ENCODE measurements at places on chromosomes 12 and 14.

DNA sequence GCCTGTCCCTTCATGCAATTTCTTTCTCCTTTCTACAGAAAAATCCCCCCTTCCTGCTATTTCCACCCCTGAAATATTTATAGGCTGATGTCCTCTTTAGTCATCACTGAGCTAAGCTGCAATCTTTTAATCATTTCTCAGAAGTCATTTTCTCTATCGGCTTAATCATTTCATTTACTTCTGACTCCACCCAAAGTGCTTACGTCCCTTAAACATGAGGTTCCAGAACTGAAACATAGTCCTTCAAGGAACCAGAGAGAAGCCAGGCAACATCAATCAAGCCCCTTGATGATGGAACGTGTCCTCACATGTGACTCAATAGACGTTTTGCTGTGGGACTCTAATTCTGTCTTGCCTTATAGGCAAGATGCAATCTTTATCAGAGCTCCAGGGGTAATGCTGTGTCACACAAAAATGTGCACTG is 148.7 kb upstream of the KRR1 start:
- no peak for DNase-seq

GRCh38 chr14:42992930-42993329 is 1386.3 kb downstream of the LRFN5 start:
- DNase-seq = no peak

GRCh38 chr12:99257672-99258071 is 389.9 kb upstream of the GARIN6 start:
- DNase-seq = no peak

- DNase-seq = no peak
These were observed 181.3 kb downstream of the ITPR2 start for GRCh38 chr12:26651566-26652188.

- no peak for DNase-seq
These were observed 14.2 kb upstream of the TAS2R43 start for GRCh38 chr12:11106288-11106687.

- no peak for DNase-seq
These were observed 47.6 kb downstream of the PRICKLE1 start for GRCh38 chr12:42541965-42542364.

DNA sequence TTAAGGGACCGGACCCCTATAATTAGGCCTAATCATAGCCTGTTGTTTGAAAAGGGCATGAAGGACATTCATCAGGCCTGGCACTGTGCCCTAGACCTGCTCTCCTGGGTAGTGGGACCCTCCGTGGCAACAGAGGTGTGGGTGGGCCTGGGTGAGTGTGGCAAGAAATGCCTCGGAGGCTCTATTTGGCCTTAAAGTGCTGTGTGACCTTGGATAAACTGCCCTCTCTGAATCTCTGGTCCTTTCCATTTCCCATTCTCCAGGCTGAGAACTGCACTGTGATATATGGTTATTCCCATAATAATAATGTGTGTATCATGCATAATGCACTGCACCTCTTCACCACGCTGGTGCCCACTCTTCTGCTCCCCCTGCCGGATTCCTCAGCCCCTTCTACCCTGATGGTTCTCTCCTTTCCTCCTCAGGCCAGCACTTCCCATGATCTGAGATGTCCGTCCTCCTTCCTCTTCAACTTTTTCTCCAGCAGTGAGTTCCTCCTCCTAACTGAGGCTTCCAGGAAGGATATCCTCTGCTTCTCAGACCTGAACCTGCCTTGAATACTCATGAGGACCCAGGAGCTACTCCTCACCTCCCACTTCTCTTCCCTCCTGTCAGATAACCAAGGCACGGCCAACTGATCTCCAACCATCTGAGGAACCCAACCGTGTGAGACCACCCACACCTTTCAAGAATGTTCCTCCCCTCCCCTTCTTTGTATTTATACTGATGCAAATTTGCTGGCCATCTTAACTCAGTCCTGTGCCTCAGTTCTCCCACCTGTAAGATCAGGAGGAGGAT is 111.0 kb upstream of the PZP start:
- no peak for DNase-seq

GRCh38 chr12:112170376-112170775 is 45.0 kb downstream of the TRAFD1 start:
- DNase-seq = no peak

GRCh38 chr12:111201036-111201435 is 167.9 kb downstream of the PHETA1 start:
- no peak for DNase-seq

- DNase-seq = no peak
These were observed 231.8 kb upstream of the NPAS3 start for GRCh38 chr14:32706721-32707519.

- DNase-seq = peak; percentile 91
These were observed 108.5 kb downstream of the SCARB1 start for GRCh38 chr12:124754949-124755800.

GRCh38 chr12:42104087-42104486 is 40.6 kb downstream of the GXYLT1 start:
- no peak for DNase-seq

DNA sequence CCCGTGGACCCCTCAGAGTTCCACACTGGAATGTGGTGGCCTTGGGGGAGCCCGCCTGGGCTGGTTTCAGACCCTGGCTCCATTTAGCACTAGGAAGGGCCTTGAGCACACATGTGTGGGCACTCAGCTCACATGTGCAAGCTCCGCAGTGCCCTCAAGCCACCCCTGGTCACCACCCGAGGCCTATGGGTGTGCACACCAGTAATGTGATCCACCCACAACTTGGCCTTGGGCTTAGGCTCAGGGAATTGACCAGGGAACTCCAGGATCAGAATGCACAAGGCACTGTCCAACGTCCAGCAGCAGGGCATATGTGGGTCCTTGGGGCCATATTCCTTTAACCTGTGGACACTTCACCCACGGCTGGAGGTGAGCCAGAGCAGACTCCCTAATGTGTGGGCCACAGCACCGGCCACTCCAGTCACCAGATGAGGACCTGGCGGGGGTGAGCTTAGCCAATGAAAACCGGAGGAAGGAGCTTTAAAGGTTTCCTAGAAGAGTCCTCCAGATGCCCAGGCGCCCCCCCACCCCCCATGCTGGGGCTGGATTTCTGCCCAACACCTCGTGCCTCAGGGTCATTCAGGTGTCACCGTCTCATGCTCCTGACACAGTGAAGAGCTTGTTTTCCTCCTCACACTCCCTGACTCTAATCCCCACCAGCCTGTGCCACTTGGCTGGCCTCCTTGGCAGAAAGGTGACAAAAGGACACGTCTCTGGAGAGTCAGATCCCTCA is 209.2 kb downstream of the ZFP36L1 start:
- DNase-seq = no peak

DNA sequence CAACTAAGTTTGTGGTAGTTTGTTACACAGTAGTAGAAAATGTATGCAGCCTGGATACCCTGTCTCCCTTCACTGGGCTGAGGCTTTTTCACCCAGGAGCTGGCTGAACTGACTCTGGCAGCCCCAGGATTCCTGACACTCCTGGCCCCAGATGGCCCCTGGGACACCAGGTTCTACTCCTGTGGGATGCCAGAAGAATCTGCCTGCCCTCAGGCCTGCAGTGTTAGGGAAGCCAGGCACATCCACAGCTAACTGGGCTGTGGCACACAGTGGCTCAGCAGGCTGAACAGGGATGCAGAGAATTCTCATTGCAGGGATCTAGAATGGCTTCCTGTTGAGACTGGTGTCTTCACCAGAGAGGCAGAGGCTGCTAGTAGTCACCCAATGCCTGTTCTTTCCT is 8.5 kb downstream of the IFI27 start:
- no peak for DNase-seq

DNA sequence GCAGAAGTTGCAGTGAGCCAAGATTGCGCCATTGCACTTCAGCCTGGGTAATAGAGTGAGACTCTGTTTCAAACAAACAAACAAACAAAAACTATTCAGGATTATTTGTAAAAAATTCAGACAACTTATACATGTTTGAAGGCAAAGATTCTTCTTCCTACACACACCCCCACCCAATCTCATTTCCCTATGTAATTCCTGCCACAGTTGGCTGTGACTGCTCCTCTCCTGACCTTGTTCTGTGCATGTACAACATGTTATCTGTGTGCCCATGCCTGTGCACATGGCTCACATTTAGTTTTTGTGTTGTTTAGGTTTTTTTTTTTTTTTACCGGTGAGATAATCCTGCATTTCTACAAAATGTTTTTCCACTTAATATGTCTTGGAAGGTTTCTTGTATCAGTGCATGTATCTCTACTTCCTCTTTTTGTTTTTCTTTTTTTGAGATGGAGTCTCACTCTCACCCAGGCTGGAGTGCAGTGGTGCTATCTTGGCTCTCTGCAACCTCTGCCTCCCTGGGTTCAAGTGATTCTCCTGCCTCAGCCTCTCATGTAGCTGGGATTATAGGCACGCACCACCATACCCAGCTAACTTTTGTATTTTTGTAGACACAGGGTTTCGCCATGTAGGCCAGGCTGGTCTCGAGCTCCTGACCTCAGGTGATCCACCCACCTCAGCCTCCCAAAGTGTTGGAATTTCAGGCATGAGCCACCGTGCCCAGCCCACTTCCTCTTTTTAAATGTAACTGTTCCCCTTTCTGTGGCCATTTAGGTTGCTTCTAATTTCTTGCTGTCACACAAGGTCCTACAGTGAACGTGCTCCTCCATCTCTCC is 8.7 kb downstream of the CFAP251 start:
- no peak for DNase-seq

GRCh38 chr14:42541535-42542001 is 934.9 kb downstream of the LRFN5 start:
- DNase-seq = no peak

- no peak for DNase-seq
These were observed 266.2 kb downstream of the TMTC2 start for GRCh38 chr12:82952946-82953345.

DNA sequence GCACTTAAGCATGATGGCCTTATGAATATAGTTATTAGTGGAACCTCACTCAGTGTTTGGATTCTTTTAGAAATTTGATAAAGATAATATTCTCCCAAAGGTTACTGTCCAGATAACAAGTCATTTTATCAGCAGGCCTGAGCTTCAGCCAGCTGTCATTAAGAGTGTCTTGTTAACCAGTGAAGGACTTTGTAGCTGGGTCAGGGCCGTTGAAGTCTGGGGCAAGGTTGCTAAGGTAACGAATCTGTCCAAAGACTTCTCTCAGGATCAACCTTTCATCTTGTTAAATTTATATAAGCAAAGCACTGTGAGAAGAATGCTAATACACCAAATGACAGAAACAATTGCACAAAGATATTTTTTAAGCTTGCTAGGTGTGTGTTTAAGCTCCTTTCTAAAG is 271.3 kb upstream of the TMPO start:
- DNase-seq = no peak

- DNase-seq = no peak
These were observed 88.1 kb upstream of the PTPRR start for GRCh38 chr12:71008616-71009015.

- no peak for DNase-seq
These were observed 11.4 kb upstream of the NID2 start for GRCh38 chr14:52080158-52080800.

DNA sequence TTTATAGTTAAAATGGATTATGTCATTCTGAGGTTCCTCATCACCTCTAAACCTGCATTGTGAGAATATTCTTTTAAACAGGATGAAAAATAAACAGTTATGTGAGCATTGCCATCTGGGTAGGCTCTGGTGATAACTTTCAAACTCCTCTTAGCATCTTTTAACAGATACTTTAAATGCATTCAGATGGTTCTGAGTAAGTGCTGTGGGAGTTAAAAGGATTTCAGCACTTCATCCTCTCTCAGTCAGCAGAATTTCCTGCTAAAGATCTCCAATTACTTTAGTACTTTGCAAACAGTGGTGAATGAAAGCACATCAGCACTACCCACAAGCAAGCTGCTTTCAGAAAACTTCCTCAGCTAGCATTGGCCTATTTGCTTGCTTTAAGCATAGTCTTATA is 59.3 kb upstream of the TMTC1 start:
- no peak for DNase-seq

DNA sequence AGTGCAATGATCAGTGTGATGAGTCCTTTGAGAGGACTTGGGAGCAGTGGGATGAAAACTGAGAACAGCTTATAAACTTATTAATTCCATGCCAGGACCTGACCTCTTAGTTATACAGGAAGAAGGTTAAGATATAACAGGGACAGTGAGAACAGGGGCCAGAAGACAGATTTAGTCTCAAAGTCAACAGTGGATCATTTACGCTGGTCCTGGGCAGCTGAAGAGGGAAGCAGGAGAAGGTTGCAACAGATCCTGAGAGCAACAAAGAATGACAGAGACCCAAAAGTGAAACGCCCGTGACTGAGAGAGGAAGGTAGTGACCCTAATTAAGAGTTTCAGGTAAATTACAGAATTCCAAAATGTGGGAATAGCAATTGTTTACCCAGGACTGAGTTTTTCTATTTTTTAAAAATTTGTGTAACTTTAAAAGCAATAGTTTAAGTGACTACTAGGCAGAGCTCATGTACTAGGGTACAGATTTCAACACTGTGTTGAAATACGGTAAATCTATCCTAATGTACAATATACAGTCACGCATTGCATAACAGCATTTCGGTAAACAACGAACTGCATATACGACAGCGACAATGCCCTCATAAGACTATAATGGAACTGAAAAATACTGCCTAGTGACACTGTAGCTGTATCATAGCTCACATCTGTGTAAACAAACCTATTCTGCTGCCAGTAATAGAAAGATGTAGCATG is 77.7 kb upstream of the GNPNAT1 start:
- DNase-seq = no peak

DNA sequence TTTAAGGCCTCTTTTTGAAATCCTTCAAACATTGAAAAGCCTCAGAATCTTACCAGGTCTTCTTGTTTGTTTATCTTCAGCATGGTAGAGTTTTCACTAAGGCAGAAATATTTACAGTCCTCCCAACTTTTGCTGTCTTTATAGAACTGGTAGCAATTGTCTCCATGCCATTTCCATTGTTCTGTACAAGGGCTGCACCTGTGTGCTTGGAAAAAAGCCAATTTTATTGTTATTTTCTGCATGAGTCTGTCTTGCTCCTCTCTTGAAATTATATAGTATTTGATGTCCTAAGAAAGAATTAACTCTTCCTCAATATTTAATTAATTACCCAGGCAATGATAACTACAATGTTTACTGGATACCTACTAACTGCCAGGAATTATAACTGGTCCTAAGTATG is 23.3 kb downstream of the CLEC1A start:
- no peak for DNase-seq

DNA sequence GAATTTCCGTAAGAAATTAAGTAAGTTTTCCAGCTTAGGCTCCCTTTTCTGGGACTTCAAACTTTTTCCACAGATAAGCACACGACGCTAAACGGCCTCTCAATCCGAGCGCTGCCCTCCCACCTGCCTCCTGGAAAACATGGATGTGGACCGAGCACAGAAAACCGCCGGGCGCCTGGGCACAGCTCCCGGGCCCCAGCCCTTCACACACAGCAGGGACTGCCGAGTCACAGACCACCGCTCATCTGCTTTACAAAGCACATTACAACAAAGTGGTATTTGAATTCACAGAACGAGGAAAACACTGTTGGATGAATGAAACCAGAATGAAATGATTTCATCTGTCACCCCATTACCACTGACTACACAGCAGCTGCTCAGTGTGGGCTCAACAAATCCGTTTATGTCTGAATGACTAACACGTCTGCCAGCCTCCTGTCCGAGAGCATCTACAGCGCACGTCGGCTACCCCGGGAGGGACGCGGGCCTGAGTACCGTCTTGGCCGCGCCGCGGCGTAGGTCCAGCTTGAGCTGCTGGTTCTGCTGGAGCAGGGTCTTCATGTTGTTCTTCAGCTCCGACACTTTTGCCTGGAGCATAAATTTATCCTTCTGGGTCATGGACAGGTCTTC is 13.1 kb upstream of the ANKLE2 start:
- DNase-seq = no peak

GRCh38 chr14:98350213-98350612 is 921.8 kb downstream of the BCL11B start:
- no peak for DNase-seq

- DNase-seq = no peak
These were observed 98.7 kb downstream of the DDHD1 start for GRCh38 chr14:53054457-53054856.

- no peak for DNase-seq
These were observed 20.2 kb downstream of the EVL start for GRCh38 chr14:100085462-100085861.
